ENCODE measurements at places on chromosomes 5 and 9. TPM values are rescaled to one million over a fixed set of nuclear protein-coding genes. Genes with fewer than 3 reads are reported as not detected.

GRCh38 chr9:10071579-10071978, 541.2 kb downstream of the PTPRD start:
- no peak overlapping the region for H3K4me3 ChIP-seq
- no peaks in the 10 kb centered on the region for H3K4me1 ChIP-seq
- no peaks in the 10 kb centered on the region for H3K27me3 ChIP-seq
- H3K27ac ChIP-seq: no peak overlapping the region

JAKMIP2 gene
- total RNA-seq: 14.9 TPM

GRCh38 chr5:157870837-157871834, 12.2 kb upstream of the CLINT1 start:
- H3K4me3 ChIP-seq: no peak overlapping the region
- no peak overlapping the region for H3K27ac ChIP-seq
- H3K36me3 ChIP-seq: no peaks in the 10 kb centered on the region
- no peaks in the 10 kb centered on the region for H3K4me1 ChIP-seq

SLC46A2 gene
- 0.64 TPM for total RNA-seq

DNA sequence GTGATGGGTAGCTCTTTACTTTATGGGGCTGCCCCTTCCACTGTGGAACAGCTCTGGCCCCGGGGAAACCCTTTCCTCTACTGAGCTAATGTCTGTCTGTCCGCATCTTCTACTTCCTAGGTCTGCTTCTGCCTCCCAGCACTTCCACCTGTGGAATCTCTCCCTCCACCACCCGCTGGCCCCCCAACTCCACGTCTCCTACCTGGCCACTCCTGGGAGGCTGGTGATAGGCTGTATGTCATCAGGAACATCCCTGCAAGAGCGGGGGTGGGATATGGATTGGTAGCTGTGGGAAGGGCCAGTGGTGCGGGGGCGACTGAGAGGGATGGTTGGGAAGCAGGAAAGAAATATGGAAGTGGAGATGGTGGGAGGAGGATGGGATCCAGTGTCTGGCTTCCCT, 9.2 kb downstream of the ALAD start:
- no peak for DNase-seq
- peaks cover 49% of the 10 kb centered on the region for H3K36me3 ChIP-seq
- no peak overlapping the region for H3K27ac ChIP-seq
- H3K27me3 ChIP-seq: no peaks in the 10 kb centered on the region

C6 gene
- total RNA-seq: not detected

GRCh38 chr5:73692166-73692640, 66.2 kb downstream of the ARHGEF28 start:
- H3K4me3 ChIP-seq: no peak overlapping the region
- peak; percentile 11 for DNase-seq
- H3K27ac ChIP-seq: peak overlapping the region; percentile 79
- H3K36me3 ChIP-seq: no peaks in the 10 kb centered on the region
- H3K4me1 ChIP-seq: peaks cover 32% of the 10 kb centered on the region

All from natural killer cell (primary cell).